ENCODE measurements at places on chromosomes 12 and 14. TPM values are rescaled to one million over a fixed set of nuclear protein-coding genes. Genes with fewer than 3 reads are reported as not detected.

TC2N gene
- total RNA-seq: 3.6 TPM

PLA2G1B gene
- not detected for total RNA-seq

NKX2-1 gene
- total RNA-seq: not detected

LMNTD1 gene
- total RNA-seq: not detected

DBX2 gene
- not detected for total RNA-seq

SSPN gene
- 7.2 TPM for total RNA-seq

SNRPF gene
- total RNA-seq: 6.2 TPM

ARHGEF40 gene
- 53.6 TPM for total RNA-seq

KCNH3 gene
- 0.12 TPM for total RNA-seq

SMOC1 gene
- total RNA-seq: 1.8 TPM

DLST gene
- 89.1 TPM for total RNA-seq

ACSM4 gene
- total RNA-seq: not detected

PTPRB gene
- 0.88 TPM for total RNA-seq

ERBB3 gene
- total RNA-seq: 0.39 TPM

TOX4 gene
- 40.9 TPM for total RNA-seq

GPR65 gene
- 0.10 TPM for total RNA-seq

ESRRB gene
- total RNA-seq: not detected

SIX1 gene
- total RNA-seq: 0.20 TPM

DMAC2L gene
- total RNA-seq: 3.9 TPM

PRR13 gene
- total RNA-seq: 79.9 TPM

GPR68 gene
- total RNA-seq: 1.1 TPM

GNPNAT1 gene
- 28.0 TPM for total RNA-seq

ARF6 gene
- total RNA-seq: 48.2 TPM
